T follicular helper cell (primary cell): ENCODE measurements at places on chromosomes 1 and 21.

GRCh38 chr21:46598581-46599572 is 6.0 kb downstream of the S100B start:
- DNase-seq, result no peak

GRCh38 chr1:203172184-203173010 is 3.2 kb downstream of the MYBPH start:
- peak; percentile 20 for DNase-seq

GRCh38 chr1:1089731-1090423 is 15.8 kb upstream of the RNF223 start:
- DNase-seq, result no peak

DNA sequence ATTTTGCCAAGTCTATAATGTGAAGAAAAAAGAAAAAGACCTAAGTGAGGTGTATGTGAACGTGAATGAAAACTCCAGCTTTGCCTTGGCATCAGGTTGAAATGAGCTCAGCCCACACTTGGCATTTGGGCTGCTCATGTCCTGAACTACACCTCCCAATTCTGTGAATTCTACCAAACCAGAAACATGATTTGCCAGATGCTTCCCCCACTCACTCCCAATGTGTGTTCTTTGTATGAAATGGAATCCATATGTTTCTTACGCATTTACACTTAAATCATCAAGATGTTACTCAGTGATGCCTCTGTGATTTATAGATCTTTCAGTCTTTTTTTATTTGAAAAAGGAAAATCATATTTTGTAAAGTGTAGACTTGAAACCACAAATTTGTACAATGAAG is 32.8 kb upstream of the RUNX1 start:
- no peak for DNase-seq

- no peak for DNase-seq
Measured at GRCh38 chr1:97820470-97821188, 100.2 kb downstream of the DPYD start.

- no peak for DNase-seq
Measured at GRCh38 chr1:1732381-1732780, 8.2 kb upstream of the CDK11A start.

- no peak for DNase-seq
Measured at GRCh38 chr1:156448134-156448967, 52.2 kb downstream of the MEF2D start.

GRCh38 chr1:159144571-159144970 is 26.8 kb upstream of the CADM3 start:
- no peak for DNase-seq

DNA sequence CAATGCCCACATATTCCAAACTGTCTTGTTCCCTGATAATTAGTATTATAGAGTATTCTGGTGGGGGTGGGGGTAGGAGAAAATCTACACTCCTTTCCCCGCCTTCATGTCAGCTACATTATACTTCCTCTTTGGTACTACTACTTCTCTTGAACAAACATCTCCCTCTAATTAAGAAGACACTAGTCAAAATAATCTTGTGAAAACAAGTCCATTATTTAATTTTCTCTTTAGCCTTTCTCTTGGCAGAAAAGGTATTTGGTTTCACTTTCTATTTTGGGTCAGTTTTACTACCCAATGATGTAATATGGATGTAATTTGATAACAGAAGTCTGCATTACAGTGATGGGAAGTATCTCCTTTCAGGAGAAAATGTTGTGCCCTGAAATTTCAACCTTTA is 22.5 kb downstream of the NTMT2 start:
- DNase-seq, result no peak

GRCh38 chr1:55402142-55402541 is 187.0 kb upstream of the USP24 start:
- no peak for DNase-seq

DNA sequence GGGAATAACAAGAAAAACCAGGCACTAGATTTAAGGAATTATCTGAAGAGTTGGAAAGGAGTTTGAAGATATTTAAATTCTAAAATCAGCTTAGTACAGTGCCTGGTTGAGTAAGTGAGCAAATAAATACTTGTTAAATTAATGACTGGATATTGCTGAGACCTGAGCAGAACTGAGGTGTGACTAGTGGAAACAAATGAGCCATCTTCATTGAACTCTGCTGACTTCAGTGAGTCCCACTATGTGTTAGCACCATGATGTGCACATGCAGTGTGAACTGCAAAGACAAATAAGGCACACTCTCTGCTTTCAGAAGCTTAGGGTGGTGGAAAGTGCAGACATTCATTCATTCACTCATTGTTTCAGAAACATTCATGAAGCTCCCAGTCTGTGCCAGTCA is 48.7 kb downstream of the ELAPOR1 start:
- no peak for DNase-seq

GRCh38 chr1:248710305-248710900 is 7.8 kb upstream of the OR14I1 start:
- no peak for DNase-seq

GRCh38 chr21:44431300-44431699 is 24.0 kb upstream of the LRRC3 start:
- DNase-seq, result no peak

DNA sequence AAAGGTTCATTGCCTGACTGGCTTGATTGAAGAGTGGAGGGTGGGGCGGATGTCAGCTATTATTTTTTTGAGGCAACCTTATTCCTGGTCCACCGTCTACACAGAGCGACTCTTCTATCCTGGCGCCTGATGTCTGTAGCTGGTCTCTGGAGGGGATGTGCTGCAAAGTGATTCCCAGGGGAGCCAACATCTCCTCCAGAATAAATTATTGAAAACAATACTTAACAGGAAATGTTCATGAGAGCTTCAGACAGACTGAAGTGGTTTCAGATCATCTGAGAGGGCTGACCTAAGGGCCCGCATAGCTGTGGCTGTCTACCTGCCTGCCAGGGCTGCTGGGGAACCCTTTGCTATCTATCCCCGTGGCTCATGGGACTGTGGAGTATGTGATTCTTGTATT is 66.7 kb downstream of the TEX35 start:
- DNase-seq, result no peak

GRCh38 chr1:186659890-186660341 is 20.3 kb downstream of the PTGS2 start:
- DNase-seq, result no peak

GRCh38 chr1:25039229-25039628 is 109.2 kb upstream of the RUNX3 start:
- DNase-seq, result no peak

- DNase-seq, result no peak
Measured at GRCh38 chr1:110070671-110071242, at the start of gene ALX3. Gene ALX3 (minus strand): TSS chr1:110070672. CDS start chr1:110070612, 60 bp downstream.

GRCh38 chr1:114203595-114204128 is 50.0 kb upstream of the SYT6 start:
- DNase-seq, result no peak

- DNase-seq, result no peak
Measured at GRCh38 chr1:26059906-26060305, 7.5 kb downstream of the TRIM63 start.

GRCh38 chr1:30637183-30637980 is 86.0 kb downstream of the MATN1 start:
- no peak for DNase-seq

GRCh38 chr1:27626031-27626935 is 8.7 kb downstream of the FGR start:
- DNase-seq, result no peak

GRCh38 chr1:209899948-209900347 is 38.1 kb upstream of the SYT14 start:
- no peak for DNase-seq

- peak; percentile 23 for DNase-seq
Measured at GRCh38 chr1:212457740-212458338, 25.1 kb downstream of the NENF start.

- DNase-seq, result no peak
Measured at GRCh38 chr1:62905872-62906271, 121.9 kb downstream of the ATG4C start.

DNA sequence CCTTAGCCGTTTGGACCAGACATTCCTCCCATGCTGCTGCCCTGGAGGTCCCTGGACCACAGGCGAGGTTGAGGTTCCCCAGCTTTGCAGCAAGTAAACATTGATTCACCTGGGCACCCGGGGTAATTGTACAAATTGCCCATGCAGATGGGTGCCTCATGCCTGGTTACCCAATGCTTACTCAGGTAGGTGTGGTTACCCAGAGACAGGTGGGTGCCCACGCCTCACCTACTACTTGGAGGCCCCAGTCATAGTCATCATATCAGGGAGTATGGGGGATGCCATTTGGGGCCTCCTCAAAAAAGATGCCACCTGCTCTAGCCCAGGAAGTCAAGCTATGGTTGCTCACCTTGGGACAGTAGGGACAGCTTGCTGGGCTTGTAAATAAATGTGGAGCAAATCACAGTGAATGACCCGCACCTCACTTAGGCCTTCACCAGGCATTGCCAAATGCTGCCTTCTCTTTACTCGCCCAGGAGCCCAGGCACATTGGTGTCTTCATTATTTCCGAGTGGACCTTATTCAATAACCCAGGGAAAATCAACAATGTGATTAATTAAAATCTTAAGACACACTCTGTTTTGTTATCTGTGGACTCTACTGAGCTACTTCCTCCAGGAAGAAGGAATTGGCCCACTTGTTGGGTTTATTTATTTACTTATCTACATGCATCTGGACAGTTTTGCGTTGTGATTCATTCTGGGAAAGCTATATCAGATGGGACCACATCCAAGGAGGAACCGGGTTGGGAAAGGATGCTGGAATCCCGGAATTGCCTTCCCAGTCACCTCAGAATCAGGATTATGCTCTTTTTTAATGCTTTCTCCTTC is 35.6 kb upstream of the GRHL3 start:
- DNase-seq, result no peak

DNA sequence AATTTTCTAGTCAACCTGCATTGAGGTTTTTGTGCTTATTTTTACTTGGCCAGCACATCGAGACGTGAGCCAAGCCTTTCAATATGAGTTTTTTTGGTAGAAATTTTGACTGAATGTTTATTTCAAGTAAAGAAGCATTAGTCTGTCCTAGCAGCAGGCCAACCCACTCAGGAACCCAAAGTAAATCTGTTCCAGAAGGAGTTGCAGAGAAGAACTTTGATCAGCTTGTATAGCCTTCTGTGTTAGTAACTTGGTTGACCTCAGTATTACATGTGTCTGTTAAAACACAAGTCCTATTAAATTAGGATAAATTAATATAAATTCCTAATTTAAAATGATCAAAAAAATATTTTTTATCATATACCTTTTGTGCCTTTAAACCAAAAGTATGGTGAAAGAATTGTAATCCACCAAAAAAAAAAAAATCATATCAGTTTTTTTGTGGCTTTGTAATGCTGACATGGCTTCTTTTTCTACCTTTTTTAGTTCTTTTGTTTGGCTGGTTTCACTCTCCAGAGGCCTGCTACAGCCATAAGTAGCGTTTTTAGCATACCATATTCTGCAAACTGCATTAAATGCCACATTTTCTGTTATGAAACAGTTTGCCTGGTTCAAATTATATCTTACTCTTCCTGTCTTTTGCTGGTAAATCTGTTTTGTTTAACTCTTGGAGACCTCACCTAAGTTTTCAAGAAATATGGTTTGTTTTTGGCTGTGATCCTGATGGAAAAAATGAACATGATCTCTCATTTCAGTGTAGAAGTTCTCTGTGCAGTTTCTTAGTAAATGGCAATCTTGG is 39.5 kb downstream of the ATF6 start:
- DNase-seq, result no peak

DNA sequence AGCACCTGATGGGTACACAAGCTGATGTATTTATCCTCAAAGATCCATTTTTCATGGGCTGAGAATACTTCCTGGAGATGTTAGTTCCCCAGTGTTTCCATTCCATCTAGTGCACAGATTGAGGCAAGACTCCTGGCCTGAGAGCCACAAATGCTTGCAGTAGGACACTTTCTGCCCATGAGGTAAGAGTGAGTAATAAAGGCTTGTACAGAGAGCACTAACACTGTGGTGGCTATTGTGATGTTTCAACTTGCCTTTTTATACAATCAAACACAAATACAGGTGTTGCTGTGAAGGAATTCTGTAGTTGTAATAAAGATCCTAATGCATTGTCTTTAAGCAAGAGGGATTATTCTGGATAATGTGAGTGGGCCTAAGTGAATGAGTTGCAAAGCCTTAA is 186.1 kb upstream of the ADAMTS5 start:
- no peak for DNase-seq
